ENCODE measurements at places on chromosomes 3 and 15.

- no peak for DNase-seq
Measured at GRCh38 chr3:48338635-48339034, 5.2 kb upstream of the SPINK8 start.

GRCh38 chr15:97604677-97605076 is 355.8 kb upstream of the ARRDC4 start:
- DNase-seq = no peak

DNA sequence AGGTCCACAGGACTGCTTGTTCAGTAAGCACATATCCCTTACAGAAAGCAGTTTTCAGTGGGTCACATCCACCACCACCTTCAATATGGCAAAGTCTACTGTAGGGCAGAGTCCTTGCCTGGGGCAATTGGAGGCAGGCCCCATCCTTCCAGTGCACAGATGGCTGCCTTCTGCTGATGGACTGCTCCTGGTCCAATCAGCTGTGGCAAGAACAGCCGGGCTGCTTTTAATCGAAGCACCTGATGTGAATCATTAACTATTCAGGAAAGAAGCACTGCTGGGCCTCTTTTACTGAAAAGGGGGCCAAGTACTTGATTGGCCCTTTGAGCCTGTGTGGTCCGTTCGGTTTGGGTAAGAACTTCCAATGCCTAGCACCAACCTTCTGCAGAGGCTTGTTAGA is 24.4 kb downstream of the LARS2 start:
- DNase-seq = no peak

DNA sequence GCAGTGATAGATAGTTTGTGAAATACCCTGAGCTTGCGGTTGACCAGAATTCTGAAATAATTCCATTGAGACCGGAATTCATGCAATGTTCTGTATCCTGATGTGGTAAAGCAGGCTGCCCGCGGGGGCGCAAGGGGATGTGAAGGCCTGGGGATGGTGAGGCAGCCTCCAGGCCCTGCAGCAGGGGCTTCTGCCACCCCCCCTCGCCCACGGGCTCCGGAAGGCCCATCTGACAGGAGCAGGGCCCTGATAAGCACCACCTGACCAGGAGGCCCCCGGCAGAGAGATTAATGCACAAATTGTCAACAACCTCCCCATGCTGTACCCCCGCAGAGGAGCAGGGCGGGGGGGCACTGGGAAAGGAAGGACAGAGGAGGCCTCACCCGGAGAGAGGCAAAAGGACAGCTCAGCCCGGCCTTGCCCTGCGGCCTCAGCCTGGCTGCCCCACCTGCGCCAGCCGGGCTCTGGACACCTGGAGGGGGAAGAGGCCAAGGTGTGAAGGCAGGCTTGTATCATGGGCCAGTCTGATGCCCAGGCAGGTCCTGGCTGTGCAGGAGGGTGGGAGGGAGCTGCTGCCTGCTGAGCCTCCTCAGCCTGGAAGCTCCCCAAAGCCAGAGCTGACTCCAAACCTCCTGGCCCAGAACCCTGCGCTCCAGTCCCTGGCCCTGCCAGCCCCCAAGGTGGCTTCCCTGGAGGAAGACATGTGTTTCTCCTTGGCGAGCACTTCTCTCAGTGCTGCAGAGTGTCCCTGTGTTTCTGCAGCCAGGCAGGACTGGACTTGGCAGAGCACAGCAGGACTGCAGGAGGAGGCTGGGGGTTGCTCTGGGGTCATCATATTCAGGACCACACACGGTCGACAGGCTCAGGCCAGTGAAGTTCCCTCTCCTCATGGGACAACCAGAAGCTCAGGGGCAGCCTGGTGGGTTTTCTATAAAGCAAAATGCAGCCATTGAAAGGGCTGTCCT is 46.5 kb downstream of the RPN1 start:
- no peak for DNase-seq

GRCh38 chr3:196726788-196727675 is 12.6 kb upstream of the PAK2 start:
- no peak for DNase-seq

DNA sequence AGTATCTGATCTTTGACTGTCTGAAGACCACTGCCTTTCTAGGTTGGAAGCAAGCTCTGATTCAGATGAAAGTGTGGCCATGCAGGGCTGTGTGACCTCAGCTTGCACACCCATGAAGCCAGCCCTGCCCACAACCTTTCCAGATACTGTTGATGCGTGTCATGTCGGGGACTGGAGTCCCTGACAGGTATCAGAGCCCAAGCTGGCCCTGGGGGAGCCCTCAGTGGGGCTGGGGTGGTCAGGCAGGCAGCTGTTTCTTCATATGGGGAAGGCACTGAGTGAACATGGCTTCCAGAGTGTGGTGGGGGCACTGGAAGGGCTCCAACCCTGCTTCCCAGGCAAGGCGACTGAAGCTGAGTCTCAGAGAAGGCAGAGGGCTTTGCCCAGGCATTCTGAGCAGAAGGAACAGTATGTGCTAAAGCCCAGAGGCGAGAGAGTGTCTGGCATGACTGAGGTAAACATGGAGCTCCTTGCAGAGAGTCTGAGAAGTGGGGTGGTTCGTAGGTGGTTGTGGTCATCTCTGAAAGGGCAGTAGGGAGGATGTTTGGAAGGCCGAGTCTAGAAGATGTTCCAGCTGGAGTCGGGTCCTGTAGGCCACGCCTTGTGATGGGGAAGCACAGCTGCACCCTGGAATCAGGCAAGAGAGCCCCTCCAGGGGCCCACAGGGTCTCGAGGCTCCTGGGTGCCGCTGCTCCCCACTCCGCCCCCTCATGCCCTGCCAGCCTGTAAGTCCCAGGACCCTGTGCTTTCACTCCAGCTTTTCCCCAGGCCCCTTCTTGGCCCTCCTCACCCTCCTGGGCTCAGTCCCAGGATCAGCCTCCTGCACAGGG is 122.2 kb downstream of the EEFSEC start:
- no peak for DNase-seq

- DNase-seq = no peak
Measured at GRCh38 chr3:64152676-64153466, 72.4 kb downstream of the PRICKLE2 start.

GRCh38 chr3:114552527-114552812 is 258.6 kb downstream of the TIGIT start:
- no peak for DNase-seq

DNA sequence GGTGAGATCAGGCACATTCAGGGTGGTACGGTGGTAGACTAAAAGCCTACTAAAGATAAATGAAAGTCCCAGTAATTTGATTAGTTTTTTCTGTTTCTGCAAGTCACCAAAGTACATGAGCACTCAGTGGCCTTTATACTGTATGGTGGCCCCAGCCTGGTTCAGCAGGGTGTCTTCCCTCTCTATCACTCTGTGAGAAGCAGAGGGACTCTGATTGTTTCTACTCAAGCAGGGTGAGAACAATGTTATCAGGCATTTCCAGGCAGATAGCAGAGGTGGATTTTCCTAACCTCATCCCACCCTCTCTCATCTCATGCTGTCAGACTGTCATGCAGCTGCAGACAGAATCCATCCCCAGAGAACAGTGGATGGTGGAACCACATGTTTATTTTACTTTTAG is 71.5 kb upstream of the BFSP2 start:
- no peak for DNase-seq

GRCh38 chr3:124266487-124266886 is 274.6 kb upstream of the ROPN1 start:
- no peak for DNase-seq
